ENCODE measurements at places on chromosomes 5 and 9.

GRCh38 chr9:127493592-127494303 lies 42.4 kb downstream of the LRSAM1 start:
- DNase-seq, result no peak

DNA sequence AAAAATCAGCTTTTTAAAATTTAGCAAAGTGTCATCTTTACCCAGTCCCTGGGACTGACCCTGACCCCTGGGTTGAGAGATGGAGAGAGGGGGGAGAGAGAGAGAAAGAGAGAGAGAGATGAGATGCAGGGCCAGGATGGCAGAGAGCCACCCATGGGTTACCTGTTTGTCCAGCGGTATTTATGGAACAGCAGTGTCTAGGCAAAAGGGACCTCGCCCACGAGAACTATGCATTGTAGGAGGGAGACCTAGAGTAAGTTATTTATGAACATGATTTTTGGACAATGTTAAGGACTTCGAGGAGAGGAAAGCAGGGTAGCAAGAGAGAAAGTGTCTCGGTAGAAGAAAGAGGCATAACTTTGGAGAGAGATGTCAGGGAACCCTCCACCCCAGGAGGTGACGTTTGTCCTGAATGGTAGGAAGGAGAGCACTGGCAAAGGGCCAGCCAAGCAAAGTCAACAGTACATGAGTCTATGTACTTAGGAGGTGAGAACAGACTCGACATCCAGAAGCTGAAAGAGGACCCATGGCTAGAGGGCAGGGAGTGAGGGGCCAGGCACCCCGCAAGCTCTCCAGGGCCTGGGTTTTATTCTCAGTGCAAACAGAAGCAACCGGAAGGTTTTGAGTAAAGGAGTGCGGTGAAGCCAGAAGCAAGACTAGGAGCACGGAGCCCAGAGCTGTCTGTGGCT lies 30.5 kb upstream of the MSX2 start:
- DNase-seq, result no peak

DNA sequence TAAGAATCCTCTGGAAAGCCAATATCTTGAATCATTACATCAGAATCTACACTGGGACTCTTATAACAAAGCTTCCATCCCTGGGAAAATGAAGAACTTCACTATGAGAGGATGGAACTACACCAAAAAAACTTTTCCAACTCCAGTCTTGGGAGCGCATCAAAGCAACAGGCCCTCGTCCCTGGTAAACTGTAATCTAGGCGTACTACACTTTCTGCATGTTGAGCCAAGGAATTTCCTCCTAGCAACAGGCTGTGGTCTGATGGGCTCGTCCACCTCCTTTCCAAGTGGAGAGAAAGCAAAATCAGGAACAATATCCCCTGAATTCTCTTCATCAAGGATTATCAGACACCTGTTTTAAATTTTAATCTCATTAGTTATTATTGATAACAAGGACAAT lies 94.1 kb downstream of the NFIB start:
- DNase-seq, result no peak

DNA sequence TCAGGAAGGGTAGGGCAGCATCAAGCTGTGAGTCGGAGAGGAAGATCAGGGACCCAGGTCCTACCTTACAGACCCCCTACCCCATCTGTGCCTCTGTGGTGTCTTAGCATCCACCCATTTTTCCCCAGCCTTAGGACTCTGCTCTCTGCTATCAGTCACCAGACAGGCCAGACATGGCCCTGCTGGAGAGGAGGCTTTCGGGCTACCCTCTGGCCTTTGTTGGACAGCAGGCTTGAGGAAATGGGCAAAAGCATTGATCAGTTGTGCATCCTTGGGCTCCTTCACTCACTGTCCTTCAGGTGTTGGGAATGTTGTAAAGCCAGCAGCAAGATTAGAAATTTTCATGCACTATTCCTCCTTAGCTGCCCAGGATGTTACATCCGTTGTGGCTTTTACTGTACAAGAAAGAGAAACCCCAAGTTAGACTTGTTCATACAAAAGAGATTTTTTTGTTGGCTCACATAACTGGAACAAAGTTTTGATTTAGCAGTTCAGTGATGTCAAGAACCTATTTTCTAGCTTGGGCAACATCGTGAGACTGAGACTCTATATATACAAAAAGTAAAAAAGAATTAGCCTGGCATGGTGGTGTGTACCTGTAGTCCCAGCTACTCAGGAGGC lies 17.4 kb upstream of the TNFAIP8 start:
- no peak for DNase-seq

DNA sequence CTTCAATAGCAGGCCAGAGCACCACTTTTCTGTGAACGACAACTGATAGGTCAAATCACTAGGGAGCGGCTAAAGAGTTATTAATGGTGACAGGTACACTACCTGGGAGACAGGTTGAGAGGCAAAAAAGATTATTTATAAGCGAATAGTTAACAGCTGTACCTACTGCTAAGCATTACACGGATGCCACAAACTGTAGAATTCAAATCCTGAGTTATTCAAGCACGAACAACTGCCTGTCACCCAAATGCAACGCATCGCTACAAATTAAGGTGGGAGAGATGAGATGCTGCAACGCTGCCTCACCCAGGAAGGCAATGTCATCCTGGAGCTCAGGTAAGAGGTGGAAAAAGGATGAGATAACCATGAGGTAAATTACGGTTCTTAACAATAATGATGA lies 342.9 kb downstream of the BNC2 start:
- DNase-seq, result no peak

DNA sequence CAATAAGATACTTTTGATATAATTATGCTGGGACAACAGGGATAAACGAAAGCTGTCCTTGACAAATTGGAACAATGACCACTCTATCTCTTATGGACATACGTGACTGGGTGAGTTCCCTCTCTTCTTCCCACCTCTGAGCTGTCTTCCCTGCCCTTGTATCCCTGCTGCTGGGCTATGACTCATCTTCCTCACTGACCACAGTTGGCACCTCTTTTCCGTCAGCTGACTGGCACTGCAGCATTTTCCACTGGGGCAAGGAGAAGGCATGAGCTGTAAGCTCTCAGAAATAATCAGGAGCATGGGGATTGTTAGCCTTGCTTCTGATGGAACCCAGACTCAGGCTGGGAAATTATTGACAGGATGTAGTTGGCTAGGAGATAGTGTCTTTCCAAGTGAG lies 48.7 kb downstream of the PCSK1 start:
- DNase-seq, result no peak

- no peak for DNase-seq
Measured at GRCh38 chr5:81397176-81397575, 3.2 kb upstream of the ACOT12 start.

GRCh38 chr5:74839229-74839628 lies 27.0 kb downstream of the FAM169A start:
- DNase-seq, result no peak

- no peak for DNase-seq
Measured at GRCh38 chr9:116515541-116515940, 171.6 kb upstream of the TRIM32 start.

GRCh38 chr9:91359083-91359482 lies 2.6 kb downstream of the AUH start:
- DNase-seq, result no peak

- peak; percentile 45 for DNase-seq
Measured at GRCh38 chr9:111038331-111039230, at the start of gene LPAR1. Gene LPAR1, minus strand, starts transcription at chr9:111038470. Its CDS starts 66,353 bp downstream, at chr9:110972117.

All from frontal cortex (tissue), 4 donors.